Caco-2 (cell line): ENCODE measurements at places on chromosomes 3 and 15. TPM values are rescaled to one million over a fixed set of nuclear protein-coding genes. Genes with fewer than 3 reads are reported as not detected.

PDE8A gene
- 25.2 and 32.0 TPM in 2 replicates for total RNA-seq

MYRIP gene
- total RNA-seq: 0.59 and 0.77 TPM in 2 replicates

GPX1 gene
- total RNA-seq: 197 and 201 TPM in 2 replicates

DNA sequence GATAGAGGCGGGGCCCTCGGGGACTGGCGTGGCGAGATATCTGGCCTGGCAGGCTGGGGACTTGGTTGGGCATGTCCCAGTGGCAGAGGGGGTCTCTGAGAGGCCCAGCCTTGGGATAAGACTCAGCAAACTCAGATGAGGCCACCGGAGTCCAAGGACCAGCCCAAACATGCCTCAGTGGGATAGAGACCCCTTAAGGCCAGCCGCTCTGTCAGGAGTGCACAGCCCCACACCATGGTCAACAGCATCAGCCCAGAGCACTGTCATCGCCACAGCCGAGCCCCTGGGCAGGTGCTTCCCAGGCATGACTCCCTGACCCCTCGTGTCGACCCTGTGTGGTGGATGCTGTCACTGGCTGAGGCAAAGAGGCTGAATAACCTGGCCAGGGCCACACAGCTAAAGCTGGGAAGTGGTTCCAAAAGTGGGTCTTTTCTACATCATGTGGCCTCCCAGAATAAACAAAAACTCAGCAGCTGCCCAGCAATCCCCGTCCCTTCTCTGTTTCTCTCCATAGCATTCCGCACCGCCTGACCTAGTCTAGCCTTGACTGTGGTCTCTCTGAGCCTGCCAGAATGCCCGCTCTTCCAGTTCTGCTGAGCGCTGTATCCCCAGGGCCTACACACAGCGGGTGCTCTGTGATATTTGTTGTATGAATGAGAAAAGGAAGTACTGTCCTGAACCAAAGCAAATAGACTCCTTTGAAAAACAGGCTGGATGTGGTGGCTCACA is 15.1 kb downstream of the CTSH start:
- no peak for DNase-seq

DNA sequence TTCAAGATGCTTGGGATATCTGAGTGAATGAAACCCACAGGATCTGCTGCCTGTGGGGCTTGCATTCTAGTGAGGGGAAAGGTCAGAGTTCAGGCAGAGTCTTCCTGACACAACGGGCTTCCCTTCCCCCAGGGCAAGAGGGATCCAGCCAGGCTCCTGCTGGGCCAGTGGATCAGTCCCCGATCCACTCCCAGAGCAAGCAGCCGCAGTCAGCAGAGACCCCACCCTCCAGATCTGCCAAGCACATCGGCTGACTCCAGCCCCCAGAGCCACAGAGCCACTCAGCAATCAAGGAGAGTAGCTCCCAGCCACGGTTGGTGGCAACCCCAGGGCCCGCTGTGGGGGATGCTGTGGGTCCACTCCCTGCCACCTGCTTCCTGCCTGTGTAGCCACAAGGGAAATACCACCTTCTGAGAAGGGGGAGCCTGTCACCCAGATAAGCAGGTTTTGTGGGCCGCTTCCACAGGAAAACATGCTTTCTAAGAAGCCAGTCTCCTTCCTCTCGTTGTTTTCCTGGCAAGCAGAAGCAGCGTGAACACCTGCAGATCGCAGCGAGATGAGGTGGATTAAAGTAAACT is 44.9 kb downstream of the CPN2 start:
- DNase-seq: no peak
